ENCODE measurements at places on chromosomes 5 and 9. TPM values are rescaled to one million over a fixed set of nuclear protein-coding genes. Genes with fewer than 3 reads are reported as not detected.

Gene FOXD4L4
- polyA plus RNA-seq: not detected

Gene GADD45G
- not detected for polyA plus RNA-seq

Gene TAF11L10
- not detected for polyA plus RNA-seq

Gene HRH2
- polyA plus RNA-seq: not detected

Gene OSMR
- 11.5 TPM for polyA plus RNA-seq

Gene PRRX2
- 0.09 TPM for polyA plus RNA-seq

Gene UNC5A
- polyA plus RNA-seq: 0.46 TPM

Gene MYORG
- polyA plus RNA-seq: 4.3 TPM

Gene DMRT2
- not detected for polyA plus RNA-seq

Gene CNTFR
- not detected for polyA plus RNA-seq

Gene GMCL2
- polyA plus RNA-seq: not detected

Gene PCDHGA6
- not detected for polyA plus RNA-seq

Gene DMGDH
- polyA plus RNA-seq: 0.29 TPM

Gene IFNA21
- polyA plus RNA-seq: not detected

Gene ANKRD18B
- 7.4 TPM for polyA plus RNA-seq

Gene FOXE1
- 0.09 TPM for polyA plus RNA-seq

Gene BAAT
- 0.04 TPM for polyA plus RNA-seq

Gene ANKRD33B
- polyA plus RNA-seq: 0.31 TPM

Gene RAI14
- polyA plus RNA-seq: 9.0 TPM

Gene ENTREP1
- 0.24 TPM for polyA plus RNA-seq

Gene PCDHB3
- polyA plus RNA-seq: 0.02 TPM

Gene DRD1
- not detected for polyA plus RNA-seq

Gene GPR151
- not detected for polyA plus RNA-seq

Gene PPIC
- 28.2 TPM for polyA plus RNA-seq

Gene TMEM174
- not detected for polyA plus RNA-seq

Gene PCDH1
- polyA plus RNA-seq: 1.2 TPM

Gene CAPSL
- not detected for polyA plus RNA-seq

Gene SPIN1
- polyA plus RNA-seq: 17.8 TPM

Gene LCN1
- not detected for polyA plus RNA-seq

Gene PCDHB1
- polyA plus RNA-seq: not detected

Gene GARNL3
- polyA plus RNA-seq: 0.54 TPM

Gene SMIM3
- polyA plus RNA-seq: 22.6 TPM

Gene WWC1
- polyA plus RNA-seq: 18.1 TPM

Gene FCN2
- polyA plus RNA-seq: not detected

Gene FUBP3
- polyA plus RNA-seq: 17.3 TPM

Gene SLC36A2
- not detected for polyA plus RNA-seq

Gene MINAR2
- not detected for polyA plus RNA-seq

Gene IFNA13
- not detected for polyA plus RNA-seq

Gene SPATA31D3
- polyA plus RNA-seq: not detected

Gene SEC24A
- polyA plus RNA-seq: 3.4 TPM

Gene ATOX1
- polyA plus RNA-seq: 352 TPM

Gene ZBTB6
- polyA plus RNA-seq: 3.5 TPM

Gene CFAP77
- polyA plus RNA-seq: not detected

Gene ADCY2
- not detected for polyA plus RNA-seq

Gene PCDHGB5
- 0.67 TPM for polyA plus RNA-seq

Gene PCDHGA12
- 0.42 TPM for polyA plus RNA-seq

Gene ST8SIA4
- polyA plus RNA-seq: 0.21 TPM

Gene LURAP1L
- polyA plus RNA-seq: 2.7 TPM

Gene OR1J2
- polyA plus RNA-seq: not detected
